ENCODE measurements at places on chromosomes 5 and 9. TPM values are rescaled to one million over a fixed set of nuclear protein-coding genes. Genes with fewer than 3 reads are reported as not detected.

- H3K4me3 ChIP-seq: no peak overlapping the region
- H3K4me1 ChIP-seq: no peaks in the 10 kb centered on the region
- H3K27ac ChIP-seq: no peak overlapping the region
- DNase-seq: no peak
- H3K36me3 ChIP-seq: no peaks in the 10 kb centered on the region
Measured at GRCh38 chr5:68554571-68555279, 339.2 kb downstream of the PIK3R1 start.

ARID3C gene
- total RNA-seq: not detected

DNA sequence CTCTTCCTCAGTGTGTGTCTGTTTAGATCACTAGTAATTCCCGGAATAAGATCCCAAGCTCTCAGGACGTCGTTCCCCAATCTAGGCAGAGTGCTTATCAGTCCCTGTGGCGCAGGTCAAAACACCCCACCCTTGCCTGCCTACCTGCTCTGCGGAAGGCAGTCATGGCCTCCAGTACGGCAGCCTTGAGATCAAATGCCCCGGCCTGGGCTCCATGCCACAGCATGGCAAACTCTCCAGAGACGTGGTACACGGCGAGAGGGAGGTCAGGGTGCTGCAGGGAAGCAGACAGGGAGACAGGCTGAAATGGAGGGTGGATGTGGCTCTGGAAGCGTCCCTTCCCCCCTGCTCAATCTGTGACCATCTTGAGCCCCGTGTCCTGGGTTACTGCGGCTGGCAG is 12.0 kb upstream of the HDHD3 start:
- no peaks in the 10 kb centered on the region for H3K27me3 ChIP-seq
- no peak overlapping the region for H3K27ac ChIP-seq
- no peaks in the 10 kb centered on the region for H3K4me1 ChIP-seq
- no peak for DNase-seq
- H3K4me3 ChIP-seq: no peak overlapping the region

- H3K4me1 ChIP-seq: no peaks in the 10 kb centered on the region
- H3K4me3 ChIP-seq: no peak overlapping the region
- no peaks in the 10 kb centered on the region for H3K36me3 ChIP-seq
- no peak for DNase-seq
- H3K27me3 ChIP-seq: no peaks in the 10 kb centered on the region
- no peak overlapping the region for H3K27ac ChIP-seq
Measured at GRCh38 chr5:45376417-45376816, 319.8 kb downstream of the HCN1 start.

GRCh38 chr9:38408719-38409118 is 15.5 kb downstream of the IGFBPL1 start:
- H3K27me3 ChIP-seq: no peaks in the 10 kb centered on the region
- no peaks in the 10 kb centered on the region for H3K36me3 ChIP-seq
- no peak overlapping the region for H3K4me3 ChIP-seq
- no peaks in the 10 kb centered on the region for H3K4me1 ChIP-seq
- DNase-seq: no peak

GRCh38 chr5:177234841-177235240 is 68.7 kb downstream of the RAB24 start:
- no peaks in the 10 kb centered on the region for H3K27me3 ChIP-seq
- H3K27ac ChIP-seq: no peak overlapping the region
- no peak for DNase-seq
- no peaks in the 10 kb centered on the region for H3K4me1 ChIP-seq
- H3K36me3 ChIP-seq: no peaks in the 10 kb centered on the region

DNA sequence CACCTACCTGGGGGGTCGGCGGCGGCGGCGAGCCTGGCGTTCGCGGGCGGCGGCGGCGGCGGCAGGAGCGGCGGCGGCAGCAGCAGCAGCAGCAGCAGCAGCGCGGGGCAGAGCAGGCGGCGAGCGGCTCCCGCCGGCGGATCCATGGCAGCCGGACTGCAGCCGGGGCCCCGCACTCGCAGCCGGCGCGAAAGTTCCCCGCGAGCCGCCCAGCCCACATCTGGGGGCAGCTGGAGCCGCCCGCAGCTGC is 153 bp downstream of the ADAMTS2 start:
- H3K4me1 ChIP-seq: peaks cover 13% of the 10 kb centered on the region
- no peaks in the 10 kb centered on the region for H3K36me3 ChIP-seq
- H3K27me3 ChIP-seq: no peaks in the 10 kb centered on the region
- peak overlapping the region; percentile 47 for H3K27ac ChIP-seq
- DNase-seq: no peak

GRCh38 chr9:114050646-114051045 is 27.5 kb downstream of the AMBP start:
- no peaks in the 10 kb centered on the region for H3K4me1 ChIP-seq
- peak; percentile 12 for DNase-seq
- H3K4me3 ChIP-seq: no peak overlapping the region
- H3K27ac ChIP-seq: no peak overlapping the region

- DNase-seq: no peak
- H3K4me1 ChIP-seq: peaks cover 25% of the 10 kb centered on the region
- no peaks in the 10 kb centered on the region for H3K36me3 ChIP-seq
- no peak overlapping the region for H3K4me3 ChIP-seq
- H3K27ac ChIP-seq: no peak overlapping the region
- H3K27me3 ChIP-seq: no peaks in the 10 kb centered on the region
Measured at GRCh38 chr9:114177423-114178064, 22.2 kb downstream of the COL27A1 start.

DIRAS2 gene
- total RNA-seq: 0.23 TPM

DNA sequence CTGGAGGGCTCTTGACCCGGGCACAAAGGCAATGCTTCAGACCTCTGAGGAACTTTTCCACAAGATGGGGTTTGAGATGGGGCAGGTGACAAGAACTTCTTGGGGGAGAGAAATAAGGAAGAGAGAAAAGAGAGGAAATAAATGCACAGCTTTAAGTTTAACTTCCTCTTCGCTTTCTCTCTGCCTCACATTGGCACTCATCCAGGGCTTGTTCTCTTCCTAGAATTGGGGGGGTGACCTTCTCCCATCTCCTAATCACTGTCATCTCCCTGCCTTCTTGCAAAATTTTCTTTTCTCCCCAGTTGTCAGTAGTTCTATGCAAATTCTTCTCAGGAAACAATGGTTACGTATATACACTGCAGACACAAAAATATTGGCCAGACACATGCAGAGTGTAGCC is 19.1 kb upstream of the ADCY2 start:
- H3K27me3 ChIP-seq: no peaks in the 10 kb centered on the region
- no peaks in the 10 kb centered on the region for H3K36me3 ChIP-seq
- H3K27ac ChIP-seq: no peak overlapping the region
- H3K4me1 ChIP-seq: no peaks in the 10 kb centered on the region

DNA sequence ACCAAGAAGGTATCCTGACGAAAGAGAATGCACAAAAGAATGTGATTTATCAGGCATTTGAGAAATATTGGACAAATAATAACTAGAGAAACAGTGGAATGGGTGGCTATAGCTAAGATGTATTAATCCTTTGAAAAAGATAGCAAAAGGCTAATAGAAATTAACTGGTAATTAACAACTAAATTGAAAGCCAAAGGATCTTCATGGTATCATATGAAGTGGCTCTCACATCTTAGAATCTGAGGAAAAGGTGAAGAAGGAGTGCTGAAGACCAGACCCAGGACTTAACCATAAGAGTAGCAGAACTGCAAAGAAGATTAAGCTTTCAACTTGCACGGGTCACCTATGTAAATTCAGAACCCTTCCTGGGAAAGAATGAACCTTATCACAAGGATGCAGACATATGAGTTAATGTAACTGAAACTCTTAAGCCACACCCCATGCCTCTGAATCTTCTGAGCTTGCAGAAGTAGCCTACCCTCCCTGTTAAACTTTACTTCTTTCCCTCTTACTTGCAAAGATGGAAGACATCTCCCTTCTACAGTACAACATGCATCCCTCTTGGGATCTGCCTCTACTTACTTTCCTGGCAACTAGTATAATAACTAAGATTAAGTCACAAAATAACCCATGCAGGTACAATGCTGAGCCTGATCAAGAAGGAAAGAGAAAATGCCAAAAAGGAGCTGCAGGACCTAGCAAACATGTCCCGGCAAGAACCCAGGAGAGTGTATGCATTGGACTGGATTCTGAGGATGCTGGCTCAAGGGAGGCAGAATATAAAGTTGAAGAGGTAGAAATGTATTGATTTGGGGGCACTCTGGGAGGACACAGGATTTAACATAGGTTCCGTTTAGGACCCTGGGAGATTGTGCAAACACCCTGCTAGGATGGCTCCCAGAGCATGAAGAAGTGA is 395.5 kb upstream of the SLC30A5 start:
- H3K27ac ChIP-seq: no peak overlapping the region
- H3K36me3 ChIP-seq: no peaks in the 10 kb centered on the region
- no peaks in the 10 kb centered on the region for H3K27me3 ChIP-seq
- H3K4me3 ChIP-seq: no peak overlapping the region
- DNase-seq: no peak
- H3K4me1 ChIP-seq: no peaks in the 10 kb centered on the region

- no peaks in the 10 kb centered on the region for H3K27me3 ChIP-seq
- no peak overlapping the region for H3K4me3 ChIP-seq
- peaks cover 14% of the 10 kb centered on the region for H3K4me1 ChIP-seq
- DNase-seq: peak; percentile 22
- peak overlapping the region; percentile 48 for H3K27ac ChIP-seq
- H3K36me3 ChIP-seq: no peaks in the 10 kb centered on the region
Measured at GRCh38 chr9:93093127-93093876, 2.7 kb upstream of the CARD19 start.

- no peaks in the 10 kb centered on the region for H3K36me3 ChIP-seq
- H3K4me3 ChIP-seq: no peak overlapping the region
- no peaks in the 10 kb centered on the region for H3K27me3 ChIP-seq
Measured at GRCh38 chr5:154528005-154528594, 50.1 kb upstream of the HAND1 start.

IL9 gene
- not detected for total RNA-seq

SLC34A3 gene
- total RNA-seq: not detected

DRD1 gene
- total RNA-seq: 0.12 TPM
